Type B pancreatic cell (in vitro differentiated cells): ENCODE measurements at places on chromosomes 2 and 18. TPM values are rescaled to one million over a fixed set of nuclear protein-coding genes. Genes with fewer than 3 reads are reported as not detected.

GRCh38 chr2:107374249-107374648 is 452.4 kb upstream of the RGPD4 start:
- DNase-seq, result no peak

DNA sequence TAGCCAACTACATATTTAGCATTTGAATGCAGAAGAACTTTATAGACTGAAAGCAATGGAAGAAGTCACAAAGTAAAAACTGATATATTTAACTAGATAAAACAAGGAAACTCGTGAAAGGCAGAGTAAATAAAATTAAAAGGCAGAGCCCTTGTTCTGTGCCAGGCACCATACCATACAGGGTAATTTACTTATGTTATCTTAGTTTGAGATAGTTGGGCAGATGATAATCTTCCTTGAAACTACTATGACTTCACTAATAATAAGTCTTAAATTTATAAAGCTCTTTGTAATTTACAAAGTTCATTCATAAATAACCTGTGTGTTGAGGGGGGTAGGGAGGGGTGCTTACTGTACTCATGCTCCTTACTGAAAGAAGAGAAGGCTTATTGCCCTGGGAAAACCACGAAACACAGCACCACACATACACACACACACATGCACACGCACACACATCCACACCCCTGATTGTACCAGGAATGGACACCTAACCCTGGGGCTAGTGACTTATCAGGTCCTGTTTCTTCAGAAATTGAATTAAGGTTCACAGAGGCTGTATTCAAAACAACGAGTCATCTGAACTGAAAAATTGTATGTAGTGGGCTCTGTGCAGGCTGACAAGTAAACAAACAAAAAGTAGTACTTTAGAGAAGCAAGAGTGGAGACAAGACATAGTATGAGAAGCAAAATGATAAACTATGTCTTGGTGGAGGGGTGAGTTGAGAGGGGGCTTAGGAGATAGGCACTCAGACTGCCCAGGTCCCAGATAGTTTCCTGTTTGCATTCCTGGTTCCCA is 38.1 kb downstream of the AGFG1 start:
- no peak for DNase-seq

- DNase-seq, result no peak
Observed at GRCh38 chr2:178195390-178196166, 1.3 kb downstream of the OSBPL6 start.

DNA sequence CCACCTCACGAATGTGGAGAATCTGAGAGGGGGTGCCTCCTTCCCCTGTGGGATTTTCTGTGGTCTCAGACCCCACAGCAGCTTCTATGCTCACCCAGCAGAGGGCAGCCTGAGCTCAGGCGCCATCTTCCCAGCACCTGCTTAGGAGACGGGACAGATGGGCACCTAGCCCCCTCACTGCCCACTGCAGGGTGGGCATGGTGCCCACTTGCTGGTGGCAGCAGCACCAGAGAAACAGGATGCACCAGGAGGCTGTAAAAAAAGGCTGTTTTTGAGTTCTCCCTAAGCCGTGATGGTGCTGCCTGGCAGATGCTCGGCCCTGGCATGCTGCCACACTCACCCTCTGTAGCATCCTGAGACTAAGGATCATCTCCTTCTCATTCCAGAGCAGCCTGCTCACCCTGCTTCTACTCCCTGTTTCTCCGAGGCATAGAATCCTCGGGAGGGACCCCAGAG is 19.1 kb upstream of the SLC20A1 start:
- DNase-seq, result no peak

DNA sequence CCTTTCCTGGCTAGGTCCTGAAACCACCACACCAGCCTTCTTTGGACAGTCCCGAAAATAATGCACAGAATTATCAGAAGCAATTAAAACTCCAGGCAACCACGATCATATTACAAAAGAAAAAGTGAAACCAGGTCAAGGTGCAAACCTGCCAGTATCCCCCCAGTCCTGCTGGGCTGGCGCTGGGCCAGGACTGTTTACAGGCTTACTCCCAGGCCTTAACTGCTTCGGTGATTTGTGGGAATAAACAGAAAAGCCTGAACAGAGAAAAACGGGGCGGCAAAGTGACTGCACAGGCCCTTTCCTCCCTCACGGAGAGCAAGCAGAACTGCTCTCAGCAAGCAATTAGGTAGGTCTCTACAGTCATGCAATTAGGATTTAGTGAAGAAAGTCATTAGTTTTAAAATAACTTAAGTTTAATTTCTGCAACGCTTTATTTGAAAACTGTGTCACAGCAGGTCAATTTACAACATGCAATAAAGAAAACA is 1.3 kb downstream of the HDAC4 start:
- no peak for DNase-seq

DNA sequence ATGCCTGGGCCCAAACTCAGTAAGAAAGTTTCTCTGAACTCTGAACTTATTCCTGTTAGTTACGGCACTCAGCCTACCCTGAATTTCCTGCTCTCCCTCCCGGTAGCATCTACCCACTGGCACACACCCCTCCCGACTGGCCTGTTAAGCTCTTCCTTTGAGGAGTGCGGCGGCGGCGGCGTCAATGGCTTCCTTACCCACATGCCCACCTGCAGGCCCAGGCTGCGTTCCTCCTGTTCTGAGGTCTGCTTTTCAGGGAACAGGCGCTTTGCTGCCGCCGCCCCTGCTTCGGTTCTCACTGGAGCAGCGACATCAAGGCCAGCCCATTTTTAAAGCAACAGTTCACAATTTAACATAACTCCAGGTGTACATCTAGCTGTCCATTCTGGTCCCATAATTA is 432.4 kb downstream of the DCDC2C start:
- DNase-seq, result no peak

GAL3ST2 gene
- total RNA-seq, result 0.19 and 0.29 TPM in 2 replicates

TACR1 gene
- total RNA-seq, result 0.88 and 1.5 TPM in 2 replicates
